ENCODE measurements at places on chromosomes 4 and X.

- no peak for DNase-seq
Measured at GRCh38 chr4:177332119-177332518, 22.4 kb downstream of the NEIL3 start.

- DNase-seq, result no peak
Measured at GRCh38 chr4:53755656-53756055, 164.4 kb upstream of the LNX1 start.

DNA sequence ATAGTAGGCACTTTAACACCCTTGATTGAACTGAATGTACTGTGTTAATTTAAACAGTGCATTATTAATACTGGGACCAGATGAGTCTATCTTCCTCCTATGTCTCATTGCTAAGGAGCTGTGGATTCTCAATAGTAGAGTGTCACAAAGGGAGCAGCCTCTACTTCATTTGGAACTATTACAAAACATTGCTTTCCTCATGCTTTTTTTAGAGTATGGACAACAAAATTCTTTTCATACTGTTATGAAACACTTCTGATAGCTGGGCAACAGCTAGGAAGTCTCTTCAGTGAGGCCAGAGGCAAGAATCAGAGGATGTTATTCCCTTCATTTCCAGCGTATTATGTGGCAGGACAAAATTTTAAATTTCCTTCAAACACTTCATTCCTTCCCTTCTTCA, 160.8 kb downstream of the FBXO8 start:
- DNase-seq, result no peak

- no peak for DNase-seq
Measured at GRCh38 chrX:116490104-116490503, 27.3 kb upstream of the CT83 start.

GRCh38 chr4:101774807-101775206, 15.7 kb upstream of the BANK1 start:
- DNase-seq, result no peak

- no peak for DNase-seq
Measured at GRCh38 chr4:73817341-73817740, 19.1 kb upstream of the CXCL6 start.

GRCh38 chrX:47628982-47629381, 748 bp downstream of the CFP start:
- no peak for DNase-seq

- DNase-seq, result no peak
Measured at GRCh38 chrX:6226596-6227452, 1.8 kb downstream of the NLGN4X start.

DNA sequence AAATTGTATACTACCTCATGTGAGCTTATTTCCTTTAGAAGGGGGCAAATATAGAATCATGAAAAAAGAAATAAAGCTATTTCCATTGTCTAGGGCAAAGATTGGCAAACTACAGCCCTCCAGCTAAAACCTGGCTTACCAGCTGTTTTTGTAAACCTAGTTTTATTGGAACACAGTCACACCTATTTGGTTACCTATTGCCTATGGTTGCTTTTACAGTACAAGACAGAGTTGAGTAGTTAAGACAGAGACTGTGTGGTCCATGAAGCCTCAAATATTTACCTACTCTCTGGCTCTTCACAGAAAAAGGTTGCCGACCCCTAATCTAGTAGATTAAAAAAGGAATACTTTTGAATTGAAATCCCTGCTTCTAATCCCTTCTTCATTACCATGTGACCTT, 88.8 kb upstream of the ENPP6 start:
- DNase-seq, result no peak

- DNase-seq, result no peak
Measured at GRCh38 chr4:145340071-145340675, 141.5 kb upstream of the SMAD1 start.

DNA sequence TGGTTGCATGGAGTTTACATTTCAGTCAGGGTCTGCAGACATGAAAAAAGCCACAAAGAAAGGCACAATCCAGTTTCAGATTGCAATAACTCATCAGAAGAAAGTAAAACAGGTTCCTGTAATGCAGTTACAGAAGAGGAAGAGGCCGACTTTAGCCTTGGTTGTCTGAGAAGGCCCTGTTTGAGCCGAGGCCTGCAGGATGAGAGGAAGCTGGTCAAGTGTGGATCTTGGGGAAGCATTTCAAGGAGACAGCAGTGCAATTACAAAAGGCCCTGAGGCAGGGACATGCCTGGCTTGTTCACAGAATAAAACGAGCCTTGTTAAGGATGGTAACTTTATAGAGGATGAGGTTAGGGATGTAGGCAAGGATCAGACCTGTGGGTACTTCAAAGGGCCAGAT, 62.4 kb downstream of the AFF2 start:
- no peak for DNase-seq

GRCh38 chr4:75726577-75726976, 2.2 kb downstream of the USO1 start:
- DNase-seq, result no peak

DNA sequence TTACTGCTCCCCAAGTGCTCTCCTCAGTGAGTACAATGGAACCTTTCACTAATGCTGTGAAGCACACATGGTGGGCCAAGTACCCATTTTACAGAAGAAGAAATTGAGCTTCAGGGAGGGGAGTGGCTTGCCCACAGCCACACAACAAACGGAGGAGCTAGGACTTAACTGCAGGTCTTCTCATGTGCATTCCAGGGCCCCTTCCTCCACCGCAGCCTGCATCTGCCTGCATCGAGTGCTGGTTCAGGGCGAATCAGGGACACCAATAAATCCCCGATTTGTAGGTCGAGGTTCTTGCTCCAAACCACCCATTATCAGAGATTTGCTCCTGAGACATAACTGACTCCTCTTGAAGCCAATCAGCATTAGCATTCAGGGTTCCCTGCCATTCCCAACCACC, 100.9 kb downstream of the MAMLD1 start:
- no peak for DNase-seq

GRCh38 chrX:39705290-39705689, 392.5 kb downstream of the BCOR start:
- no peak for DNase-seq

DNA sequence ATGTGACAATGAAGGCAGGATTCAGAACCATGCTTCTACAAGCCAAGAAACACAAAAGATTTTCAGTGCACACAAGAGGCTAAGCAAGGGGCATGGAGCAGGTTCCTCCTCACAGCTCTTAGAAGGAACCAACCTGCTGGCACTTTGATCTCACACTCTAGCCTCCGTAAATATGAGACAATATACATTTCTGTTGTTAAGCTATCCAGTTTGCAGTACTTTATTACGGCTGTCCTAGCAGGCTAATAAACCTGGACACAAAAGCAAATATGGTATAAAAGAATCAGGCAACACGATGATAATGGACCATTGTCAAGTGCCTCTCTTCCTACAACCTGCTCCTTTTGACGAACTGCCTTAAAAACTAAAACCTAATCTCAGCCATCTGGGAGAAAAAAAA, 114.5 kb downstream of the ZAR1 start:
- no peak for DNase-seq

DNA sequence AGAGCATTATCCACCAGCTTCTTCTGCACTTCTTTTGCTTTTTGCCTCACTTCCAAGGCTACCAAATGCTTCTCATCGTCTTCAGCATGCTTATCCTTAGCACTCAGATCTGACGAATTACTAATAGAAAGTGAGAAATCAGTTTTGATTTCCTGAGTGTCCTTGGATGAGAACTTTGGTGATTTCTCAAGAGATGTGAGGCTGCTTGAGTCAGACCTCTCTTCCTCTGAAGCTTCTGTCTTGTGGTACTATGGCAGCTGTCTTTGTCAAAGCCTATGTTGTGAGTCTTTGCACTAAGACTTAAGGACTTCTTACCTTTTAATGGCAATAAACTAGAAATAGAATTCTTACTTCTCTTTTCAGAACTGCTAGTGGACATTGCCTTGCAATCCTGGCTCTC, 169.9 kb downstream of the CPE start:
- no peak for DNase-seq

- no peak for DNase-seq
Measured at GRCh38 chrX:11792461-11793421, 34.7 kb downstream of the MSL3 start.

GRCh38 chr4:21900211-21900610, 48.4 kb downstream of the KCNIP4 start:
- no peak for DNase-seq

- no peak for DNase-seq
Measured at GRCh38 chr4:69763233-69763632, 2.8 kb upstream of the SULT1B1 start.

DNA sequence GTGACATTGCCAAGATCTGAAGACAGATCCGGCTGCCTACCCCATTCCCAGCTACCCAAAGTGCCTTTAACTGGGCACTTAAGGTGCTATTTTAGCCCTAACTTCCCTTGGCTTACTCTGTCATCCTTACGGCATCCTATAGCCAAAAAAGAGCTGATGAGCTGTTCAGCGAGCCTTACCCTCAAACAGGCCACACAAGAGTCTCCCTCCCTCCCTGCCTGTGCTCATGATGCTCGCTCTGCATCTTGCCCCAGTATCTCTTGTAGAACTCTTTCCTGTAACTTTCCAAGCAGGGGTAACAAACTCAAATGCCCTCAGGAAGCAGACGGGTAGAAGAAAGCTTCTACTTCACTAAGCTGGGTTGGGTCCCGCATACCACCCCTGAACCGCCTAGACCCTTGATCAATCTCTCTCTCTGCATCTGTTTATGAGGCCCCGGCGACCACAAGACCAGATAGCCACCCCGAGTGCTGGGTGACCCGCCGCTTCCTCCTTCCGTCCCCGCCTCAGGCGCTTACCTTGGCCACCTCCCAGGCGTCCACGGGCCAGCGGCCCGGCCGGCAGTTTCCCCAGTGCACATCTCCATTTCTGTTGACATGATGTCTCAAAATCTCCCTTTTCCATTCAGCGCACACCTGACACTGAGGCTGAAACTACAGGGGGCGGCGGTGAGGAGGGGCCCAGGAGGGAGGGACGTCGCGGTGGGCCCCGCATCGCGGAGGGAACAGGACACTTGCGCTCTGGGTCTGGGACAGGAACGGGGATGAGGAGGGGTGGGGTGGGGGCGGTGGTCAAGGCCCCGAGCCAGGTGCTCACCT, 663 bp downstream of the CXorf38 start:
- no peak for DNase-seq

DNA sequence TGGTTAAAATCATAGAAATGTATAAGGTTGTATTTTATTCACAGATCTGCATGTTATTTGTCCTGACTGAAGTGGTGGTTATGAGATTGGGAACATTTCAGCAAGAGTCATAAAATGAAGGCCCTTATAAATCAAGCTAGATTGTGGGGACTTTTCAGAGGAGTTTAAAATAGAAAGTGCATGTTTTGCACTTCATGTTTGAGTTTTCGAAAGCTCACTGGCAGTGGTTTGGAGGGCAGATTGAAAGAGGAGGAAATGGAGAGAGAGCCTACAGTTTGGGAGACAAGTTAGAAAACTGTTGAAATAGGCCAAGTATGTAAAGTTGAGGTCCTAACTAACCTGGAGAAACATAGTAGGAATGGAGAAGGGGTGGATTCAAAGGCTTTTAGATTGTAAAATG, 124.9 kb downstream of the KDM6A start:
- DNase-seq, result no peak

DNA sequence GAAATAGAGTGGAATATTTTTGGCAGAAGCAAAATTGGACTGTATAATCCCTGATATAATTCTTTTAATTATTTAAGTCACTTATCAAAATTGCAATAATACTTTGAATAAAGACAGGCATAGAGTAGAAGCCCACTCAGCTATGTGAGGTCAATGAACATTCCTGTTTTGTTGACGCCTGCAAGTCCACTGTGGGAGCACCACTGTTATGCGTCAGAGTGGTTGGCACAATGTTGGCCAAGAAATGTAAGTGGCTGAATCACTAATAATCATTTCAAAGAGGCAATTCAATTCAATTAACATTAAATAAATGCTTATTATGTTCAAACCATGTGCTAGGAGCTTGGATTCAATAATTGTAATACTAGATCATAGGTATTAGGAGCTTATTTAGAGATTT, 221.0 kb downstream of the SPCS3 start:
- DNase-seq, result no peak
